DMS 273 treated with DMSO at 0.1 percent for 48 hours (cell line): ENCODE measurements at places on chromosomes 7 and 10.

DNA sequence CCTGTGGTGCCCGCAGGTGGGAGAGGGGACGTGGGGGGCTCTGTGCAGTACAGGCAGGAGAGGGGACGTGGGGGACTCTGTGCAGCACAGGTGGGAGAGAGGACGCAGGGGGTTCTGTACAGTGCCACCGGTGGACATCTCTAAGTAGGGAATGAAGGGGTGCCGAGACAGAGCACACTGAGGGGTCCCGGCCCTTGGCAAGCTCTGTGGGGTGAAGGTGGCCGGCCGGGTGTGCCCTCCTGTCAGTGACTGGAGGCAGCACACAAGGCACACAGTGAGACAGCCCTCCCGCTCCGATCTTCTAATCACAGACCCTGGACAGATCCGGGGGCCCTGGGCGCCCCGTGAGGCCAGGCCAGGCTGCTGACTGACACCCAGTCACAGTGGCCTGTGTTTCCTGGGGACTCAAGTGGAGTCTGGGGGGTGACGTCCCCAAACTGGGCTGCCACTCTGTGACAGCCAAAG, 11.2 kb downstream of the GPR146 start:
- no peak for DNase-seq

- no peak for DNase-seq
These were observed 490.5 kb downstream of the PTPRN2 start for GRCh38 chr7:158097106-158097452.

GRCh38 chr7:30463405-30464145, 15.0 kb downstream of the NOD1 start:
- DNase-seq, result no peak

- DNase-seq, result no peak
These were observed 70.5 kb downstream of the SEMA3A start for GRCh38 chr7:84123965-84124547.

DNA sequence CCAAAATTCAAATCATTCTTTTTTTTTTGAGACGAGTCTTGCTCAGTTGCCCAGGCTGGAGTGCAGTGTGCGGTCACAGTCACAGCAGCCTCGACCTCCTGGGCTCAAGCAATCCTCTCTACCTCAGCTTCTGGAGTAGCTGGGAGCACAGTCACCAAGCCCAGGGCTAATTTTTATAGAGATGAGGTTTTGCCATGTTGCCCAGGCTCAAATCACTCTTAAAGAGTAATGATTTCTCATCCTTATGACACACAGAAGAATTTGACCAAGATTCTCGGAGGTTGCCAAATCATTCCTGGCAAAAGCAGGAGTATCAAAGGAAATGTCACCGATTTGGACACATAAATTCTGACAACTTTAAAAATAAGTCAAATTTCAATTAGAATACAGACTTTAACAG, 39.1 kb downstream of the SIRT1 start:
- DNase-seq, result no peak
